ENCODE measurements at places on chromosomes 7 and 10.

- DNase-seq: no peak
These were observed 534.2 kb upstream of the C7orf33 start for GRCh38 chr7:148056406-148056805.

GRCh38 chr10:104049504-104050250, 36.0 kb downstream of the COL17A1 start:
- no peak for DNase-seq

DNA sequence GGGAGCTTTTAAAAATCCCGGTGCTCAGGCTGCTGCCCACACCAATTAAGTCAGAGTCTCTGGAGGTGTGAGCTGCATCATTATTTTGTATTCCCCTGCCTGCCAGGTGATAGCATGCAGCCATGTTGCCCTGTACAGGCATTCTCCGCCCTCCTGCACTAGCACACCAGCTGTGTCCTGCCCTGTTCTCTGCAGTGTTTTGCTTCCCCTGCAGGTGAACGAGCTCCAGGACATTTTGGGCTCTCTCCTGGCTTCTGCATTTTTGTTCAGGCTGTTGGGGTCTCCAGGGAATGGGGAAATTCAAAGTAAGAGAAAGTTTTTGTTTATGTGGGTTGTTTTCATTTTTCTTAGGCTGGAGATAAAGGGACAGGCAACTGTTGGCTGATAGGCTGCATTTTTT, 271.0 kb upstream of the COBL start:
- DNase-seq: no peak

DNA sequence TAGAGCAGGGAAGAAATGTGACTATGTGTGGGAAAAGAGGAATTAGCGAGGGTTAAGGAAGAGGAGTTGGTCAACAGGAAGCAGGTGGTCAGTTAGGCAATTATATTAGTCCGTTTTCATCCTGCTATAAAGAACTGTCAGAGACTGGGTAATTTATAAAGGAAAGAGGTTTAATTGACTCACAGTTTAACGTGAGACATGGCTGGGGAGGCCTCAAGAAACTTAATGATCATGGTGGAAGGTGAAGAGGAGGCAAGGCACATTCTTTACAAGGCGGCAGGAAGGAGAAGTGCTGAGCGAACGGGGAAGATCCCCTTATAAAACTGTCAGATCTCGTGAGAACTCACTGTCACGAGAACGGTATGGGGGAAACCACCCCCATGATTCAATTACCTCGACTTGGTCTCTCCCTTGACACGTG, 35.0 kb downstream of the RAMP3 start:
- DNase-seq: no peak

DNA sequence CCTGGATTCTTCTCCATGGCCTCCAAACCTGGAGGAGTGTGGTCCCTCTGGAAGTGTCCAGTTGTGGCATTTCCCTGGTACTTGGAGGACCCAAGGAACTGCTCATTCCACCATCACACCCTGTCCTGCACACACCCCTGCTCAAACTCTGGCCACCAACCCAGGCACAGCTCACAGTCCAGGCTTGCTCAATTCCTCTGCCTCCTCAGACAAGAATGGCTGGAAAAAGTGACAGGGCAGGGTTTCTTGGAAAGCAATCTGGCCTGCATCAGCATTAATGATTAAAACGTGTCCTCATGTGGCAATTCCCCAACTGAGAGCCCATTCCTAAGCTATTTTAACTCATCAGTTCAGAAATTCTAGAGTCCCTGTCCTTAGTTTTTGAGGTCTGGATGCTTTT, 17.2 kb upstream of the TPST1 start:
- no peak for DNase-seq

DNA sequence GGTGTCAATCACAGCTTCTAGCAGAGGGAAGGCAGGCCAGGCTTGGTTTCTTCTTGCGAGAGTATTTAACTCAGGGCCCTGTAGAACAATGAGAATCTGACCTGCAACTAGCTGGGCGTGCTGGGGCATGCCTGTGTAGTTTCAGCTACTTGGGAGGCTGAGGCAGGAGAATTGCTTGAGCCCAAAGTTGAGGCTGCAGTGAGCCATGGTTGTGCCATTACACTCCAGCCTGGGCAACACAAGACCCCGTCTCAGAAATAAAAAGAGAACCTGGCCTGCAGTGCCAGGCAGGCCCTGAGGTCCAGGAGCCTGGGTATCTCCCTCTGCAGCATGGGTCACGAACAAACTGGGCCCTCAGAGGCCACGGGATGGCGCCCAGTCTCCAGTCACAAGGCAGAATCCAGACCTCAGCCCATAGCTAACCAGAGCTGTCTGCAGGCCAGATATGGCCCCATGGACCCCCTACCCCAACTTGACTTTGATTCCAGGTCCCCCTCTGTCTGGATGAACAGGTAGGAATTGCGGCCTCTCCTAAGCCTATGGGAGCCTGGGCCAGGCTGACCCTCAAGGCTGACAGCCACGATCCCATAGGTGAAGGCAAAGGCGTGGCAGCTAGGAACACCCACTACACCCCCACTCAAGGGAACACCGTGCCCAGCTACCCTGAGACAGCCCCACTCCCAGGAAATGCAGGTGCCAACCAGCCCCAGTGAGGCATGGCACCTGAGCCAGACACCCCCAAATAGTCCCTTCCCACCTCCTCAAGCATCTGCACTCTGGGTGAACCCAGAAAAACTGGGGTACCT, 102.7 kb upstream of the TNRC18 start:
- DNase-seq: no peak

GRCh38 chr7:142774826-142775225, 4.1 kb downstream of the PRSS2 start:
- no peak for DNase-seq

GRCh38 chr7:84274029-84274638, 79.5 kb upstream of the SEMA3A start:
- no peak for DNase-seq

- no peak for DNase-seq
These were observed 87.8 kb downstream of the GLCCI1 start for GRCh38 chr7:8056439-8056838.

DNA sequence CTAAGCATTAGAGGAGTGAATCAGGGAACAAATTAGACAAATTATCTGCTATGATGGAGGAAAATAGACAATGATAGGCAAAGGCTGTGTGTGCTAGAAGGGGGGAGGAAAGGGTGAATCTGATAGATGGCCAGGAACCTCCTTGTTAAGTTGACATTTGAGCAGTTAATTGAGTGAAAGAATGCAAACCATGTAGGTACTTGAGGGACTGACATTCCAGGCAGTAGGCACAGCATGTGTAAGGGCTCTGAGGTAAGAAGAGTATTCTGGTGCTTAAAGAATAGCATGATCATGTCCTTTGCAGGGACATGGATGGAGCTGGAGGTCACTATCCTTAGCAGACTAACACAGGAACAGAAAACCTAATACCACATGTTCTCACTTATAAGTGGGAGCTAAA, 48.6 kb upstream of the TES start:
- no peak for DNase-seq

GRCh38 chr7:143013893-143014292, 13.0 kb downstream of the OR9A2 start:
- no peak for DNase-seq

- no peak for DNase-seq
These were observed 19.7 kb downstream of the SUFU start for GRCh38 chr10:102523250-102524029.

DNA sequence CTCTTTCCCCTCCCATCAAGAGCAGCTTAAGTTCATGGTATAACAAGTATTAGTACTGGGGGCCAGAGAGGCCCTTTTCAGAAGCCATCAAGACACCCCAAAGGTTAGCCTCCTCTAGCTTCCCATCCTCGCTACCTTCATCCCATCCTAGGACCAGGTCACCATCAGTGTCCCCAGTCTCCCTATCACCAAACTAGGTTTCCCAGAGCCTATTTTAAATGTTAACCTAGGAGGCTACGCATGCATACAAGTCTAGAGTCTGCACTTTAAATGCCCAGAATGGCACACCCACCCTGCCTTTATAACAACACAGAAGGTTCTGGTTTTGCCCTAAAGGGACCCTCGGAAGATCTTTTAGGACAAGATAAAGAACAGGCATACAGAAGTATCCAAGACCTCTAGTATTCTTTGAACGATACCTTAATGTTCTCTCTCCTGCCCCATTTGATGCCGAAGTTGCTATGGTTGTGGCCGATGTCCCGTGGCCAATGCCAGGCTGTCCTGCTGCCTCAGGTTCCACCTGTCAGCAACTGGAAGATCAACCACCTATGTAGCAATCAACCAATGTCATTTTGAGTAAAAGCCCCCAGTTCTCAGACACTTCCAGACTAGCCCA, 2.2 kb downstream of the GPRIN2 start:
- DNase-seq: no peak

GRCh38 chr7:124201768-124202349, 169.0 kb upstream of the TMEM229A start:
- DNase-seq: no peak

- DNase-seq: no peak
These were observed 18.8 kb upstream of the DPYSL4 start for GRCh38 chr10:132167976-132168375.

DNA sequence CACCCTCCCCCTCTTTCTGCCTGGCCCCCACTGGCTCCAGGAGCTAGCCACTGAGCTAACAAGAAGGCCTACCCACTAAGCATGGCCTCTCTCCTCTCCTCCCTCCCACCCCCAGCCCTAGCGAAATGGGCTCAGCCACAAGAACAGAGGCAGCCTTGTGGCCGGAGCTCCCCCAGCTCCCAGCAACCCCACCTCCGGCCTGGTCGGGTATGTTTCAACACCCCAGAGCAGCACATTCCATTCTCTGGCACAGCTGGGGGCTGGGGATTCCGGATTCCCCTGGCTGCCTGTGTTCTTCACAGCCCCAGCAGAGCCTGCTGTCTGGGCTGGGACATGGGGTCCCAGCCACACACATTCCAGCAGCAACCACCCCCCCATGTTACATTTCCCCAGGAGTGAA, 9.0 kb downstream of the SFRP5 start:
- no peak for DNase-seq

DNA sequence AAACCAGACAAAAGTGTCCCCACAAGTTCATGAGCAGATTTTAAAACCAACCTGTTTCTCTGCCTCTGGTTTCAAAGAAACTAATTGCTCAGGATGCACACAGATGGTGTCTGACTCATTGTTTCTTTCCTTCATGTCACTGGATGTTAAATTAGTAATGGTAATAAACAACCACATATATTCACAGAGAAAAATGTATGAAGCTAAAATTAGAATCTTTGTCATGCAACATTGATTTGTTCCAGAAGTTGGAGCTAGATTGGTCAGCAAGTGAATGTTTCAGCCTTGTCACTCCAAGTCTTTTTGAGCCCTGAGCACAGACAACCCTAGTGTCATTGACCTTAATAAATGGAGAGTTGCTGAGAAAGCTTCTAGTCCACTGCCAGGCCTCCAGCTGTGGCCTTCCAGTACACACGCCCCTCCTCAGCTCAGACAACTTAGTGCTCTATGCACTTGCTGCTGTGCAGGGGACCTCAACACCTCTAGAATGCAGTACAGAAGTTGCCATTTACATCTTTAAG, 175.9 kb downstream of the CCDC71L start:
- DNase-seq: no peak

DNA sequence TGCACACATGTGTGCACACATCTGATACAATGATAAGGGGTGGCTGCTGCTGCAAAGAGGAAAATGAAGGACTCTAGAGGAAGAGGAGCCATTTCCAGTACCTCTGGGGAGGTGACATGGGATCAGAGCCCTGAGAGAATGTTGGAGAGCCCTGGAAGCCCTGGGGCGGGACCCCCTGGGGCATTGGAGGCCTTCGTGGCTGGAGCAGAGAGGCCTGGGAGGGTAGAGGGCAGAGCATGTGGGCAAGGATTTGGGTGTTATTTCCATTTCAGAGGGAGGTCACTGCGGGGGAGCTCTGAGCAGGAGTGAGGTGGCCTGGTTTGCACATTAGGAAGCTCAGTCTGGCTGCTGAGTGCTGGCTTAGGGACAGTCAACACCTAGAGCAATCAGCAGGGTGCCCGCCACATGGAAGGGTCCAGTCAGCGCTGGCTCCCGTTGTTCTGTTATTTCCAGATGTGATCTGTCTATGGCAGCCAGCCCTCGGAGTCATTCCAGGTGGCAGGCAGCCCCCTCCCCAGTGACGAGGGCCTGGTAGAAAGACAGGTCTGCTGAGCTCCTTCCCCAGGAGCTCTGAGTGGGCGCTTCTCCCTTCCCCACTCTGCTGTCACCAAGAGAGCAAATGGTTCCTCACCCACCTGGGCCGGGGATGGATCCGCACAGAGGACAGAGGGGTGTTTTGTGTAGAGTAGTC, 24.1 kb upstream of the BTBD16 start:
- DNase-seq: no peak

GRCh38 chr7:51327287-51327717, 10.7 kb upstream of the COBL start:
- DNase-seq: no peak

- no peak for DNase-seq
These were observed 256.4 kb downstream of the KIAA1217 start for GRCh38 chr10:24465124-24465874.

DNA sequence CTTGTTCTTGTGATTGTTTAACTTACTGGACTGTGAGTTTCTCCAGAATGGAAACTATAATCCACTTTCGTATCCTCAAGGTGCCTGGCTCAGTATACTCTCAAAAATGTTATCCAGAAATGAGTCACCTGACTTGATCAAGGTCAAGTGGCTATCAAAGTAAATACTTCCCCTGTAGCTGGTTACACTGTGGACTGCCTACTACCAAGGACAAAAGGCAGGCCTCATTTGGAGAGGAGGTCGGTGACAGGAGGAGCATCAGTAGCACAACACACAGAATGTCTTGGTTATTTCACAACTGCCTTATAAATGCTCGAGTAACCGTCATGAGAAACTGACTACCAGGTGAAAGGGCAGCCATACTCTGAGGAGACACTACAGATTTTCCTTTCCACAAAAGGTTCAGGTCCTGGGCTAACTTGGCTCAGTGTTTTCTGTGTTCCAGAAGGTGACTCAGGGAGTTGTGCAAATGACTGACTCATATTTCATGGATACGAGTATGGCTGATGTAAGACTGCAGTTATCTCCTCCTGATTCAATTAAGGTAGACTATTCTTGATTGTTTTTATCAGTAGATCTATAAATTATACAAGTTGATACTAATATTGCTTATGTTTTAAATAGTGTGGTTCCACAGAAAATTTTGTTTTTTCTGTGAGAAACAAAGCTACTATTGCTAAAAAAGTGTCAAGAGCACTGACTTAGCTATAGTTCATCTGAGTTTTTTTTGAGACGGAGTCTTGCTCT, 4.2 kb upstream of the CCNY start:
- no peak for DNase-seq

- DNase-seq: no peak
These were observed 457 bp downstream of the PLOD3 start for GRCh38 chr7:101216860-101217387.

GRCh38 chr7:30815951-30816644, 44.9 kb downstream of the MINDY4 start:
- no peak for DNase-seq

GRCh38 chr7:123060446-123060845, 64.9 kb upstream of the TAS2R16 start:
- DNase-seq: no peak

GRCh38 chr10:125538947-125539731, 143.8 kb downstream of the TEX36 start:
- DNase-seq: no peak

- no peak for DNase-seq
These were observed 90.8 kb downstream of the PRLHR start for GRCh38 chr10:118504467-118505205.
